ENCODE measurements at places on chromosomes 11 and 22. TPM values are rescaled to one million over a fixed set of nuclear protein-coding genes. Genes with fewer than 3 reads are reported as not detected.

DNA sequence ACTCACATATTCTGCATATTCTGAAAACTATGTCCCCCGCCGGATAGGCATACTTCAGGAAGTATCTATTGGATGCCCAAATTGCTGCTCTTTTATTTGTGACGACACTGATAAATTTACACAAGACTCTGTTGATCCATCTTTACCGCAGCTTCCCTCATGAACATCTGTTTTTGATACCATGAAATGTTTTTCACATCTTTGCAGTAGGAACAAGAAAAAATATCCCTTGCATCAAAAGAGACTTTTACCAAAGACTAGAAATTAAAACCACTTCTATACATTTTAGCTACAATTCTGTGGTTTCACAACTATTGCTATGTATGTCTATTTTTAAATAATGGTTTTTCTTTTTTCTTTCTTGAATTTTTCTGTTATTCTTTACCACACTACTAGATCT, 15.3 kb downstream of the POU2AF2 start:
- DNase-seq, result no peak

Gene CARD16
- 1.6 TPM for total RNA-seq

DNA sequence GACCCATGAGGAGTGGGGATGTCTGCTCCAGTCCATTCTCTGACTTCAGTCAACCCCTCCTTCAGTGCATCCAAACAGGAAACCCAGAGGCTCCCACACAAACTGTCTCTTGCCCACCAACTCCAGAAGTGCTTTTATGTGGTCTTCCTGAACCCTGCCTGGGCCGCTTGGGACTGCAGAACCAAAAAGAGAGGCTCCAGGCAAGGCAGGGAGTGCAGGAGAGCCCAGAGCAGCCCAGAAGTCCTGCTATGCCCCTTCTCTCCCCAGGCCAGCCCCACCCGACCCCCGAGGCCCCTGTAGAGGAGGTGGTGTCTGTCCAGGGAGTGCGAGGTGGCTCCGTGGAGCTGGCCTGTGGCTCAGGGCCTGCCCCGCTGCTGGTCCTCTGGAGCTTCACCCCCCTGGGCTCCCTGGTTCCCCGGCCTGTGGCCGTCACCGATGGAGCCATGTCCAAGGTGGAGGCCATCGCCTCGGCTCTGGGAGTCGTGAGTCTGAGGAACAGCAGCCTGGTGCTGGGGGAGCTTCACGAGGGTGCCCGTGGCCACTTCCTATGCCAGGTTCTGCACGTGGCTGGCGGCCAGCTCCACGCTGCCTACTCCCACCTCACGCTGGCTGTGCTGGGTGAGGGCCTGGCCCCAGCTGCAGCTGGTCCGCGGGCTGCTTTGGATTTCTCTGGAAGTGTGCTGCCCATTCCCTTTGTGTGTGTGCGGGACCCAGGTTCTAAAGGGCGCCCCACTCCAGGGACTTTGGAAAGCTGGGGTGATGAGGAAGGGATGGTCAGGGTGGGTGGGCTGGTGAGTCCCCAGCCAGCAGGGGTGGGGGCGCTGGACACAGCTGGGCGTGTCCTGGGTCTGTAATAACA, 1.8 kb downstream of the VSIG10L2 start:
- DNase-seq, result peak; percentile 52

Gene GGTLC3
- not detected for total RNA-seq

GRCh38 chr11:114821621-114822412, 143.5 kb downstream of the NXPE2 start:
- no peak for DNase-seq

Gene GGT5
- total RNA-seq, result 58.7 TPM

Gene DDIAS
- 0.55 TPM for total RNA-seq

DNA sequence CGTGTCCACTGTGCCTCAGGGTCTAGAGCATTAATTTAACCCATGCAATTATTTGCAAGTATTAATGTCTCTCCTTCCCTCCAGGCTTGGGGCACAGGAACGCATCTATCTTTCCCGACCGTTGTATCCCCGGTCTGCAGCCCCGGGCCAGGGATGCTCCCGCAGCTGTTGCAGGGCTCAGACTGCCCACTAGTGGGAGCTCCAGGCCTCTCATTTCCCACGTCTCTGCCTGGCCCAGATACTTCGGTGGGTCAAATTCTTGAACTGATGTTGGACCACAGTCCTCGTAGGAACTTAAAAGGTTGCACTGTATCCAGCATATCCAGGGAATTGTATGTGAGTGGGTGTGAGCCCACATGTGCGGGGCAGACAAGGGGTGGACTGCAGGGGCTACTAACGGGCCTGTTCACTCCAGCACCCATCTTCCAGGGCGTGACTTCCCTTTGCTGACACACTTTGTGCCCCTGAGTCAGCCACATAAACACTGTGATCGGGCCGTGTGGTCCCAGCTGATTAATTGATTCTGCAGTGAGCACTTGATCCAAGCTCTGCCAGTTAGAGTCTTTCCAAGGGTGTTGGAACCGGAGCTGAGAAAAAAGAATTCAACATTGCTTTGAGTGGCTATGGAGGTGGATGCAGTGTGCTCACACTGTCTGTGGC, 451.3 kb downstream of the TBC1D22A start:
- DNase-seq, result no peak

DNA sequence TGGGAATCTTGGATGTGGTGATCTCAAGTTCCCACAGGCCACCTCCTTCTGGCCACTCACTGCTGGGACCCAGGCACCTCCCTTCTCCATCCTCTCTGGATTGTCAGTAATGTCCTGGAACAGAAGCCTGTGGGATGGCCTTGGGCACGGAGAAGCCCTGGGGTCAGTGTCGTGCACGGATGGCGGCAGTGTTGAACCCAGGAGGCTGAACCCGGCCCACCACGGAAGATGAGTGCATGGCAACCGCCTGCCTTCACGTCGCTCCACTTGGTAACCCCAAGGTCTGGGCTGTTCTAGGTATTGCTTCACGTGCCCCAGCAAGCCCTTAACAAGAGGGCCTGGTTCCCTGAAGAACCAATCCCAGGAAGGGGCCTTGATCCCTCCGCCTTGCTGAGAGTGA, 7.1 kb downstream of the THYN1 start:
- DNase-seq, result no peak

Gene EFCAB6
- total RNA-seq, result 1.5 TPM

DNA sequence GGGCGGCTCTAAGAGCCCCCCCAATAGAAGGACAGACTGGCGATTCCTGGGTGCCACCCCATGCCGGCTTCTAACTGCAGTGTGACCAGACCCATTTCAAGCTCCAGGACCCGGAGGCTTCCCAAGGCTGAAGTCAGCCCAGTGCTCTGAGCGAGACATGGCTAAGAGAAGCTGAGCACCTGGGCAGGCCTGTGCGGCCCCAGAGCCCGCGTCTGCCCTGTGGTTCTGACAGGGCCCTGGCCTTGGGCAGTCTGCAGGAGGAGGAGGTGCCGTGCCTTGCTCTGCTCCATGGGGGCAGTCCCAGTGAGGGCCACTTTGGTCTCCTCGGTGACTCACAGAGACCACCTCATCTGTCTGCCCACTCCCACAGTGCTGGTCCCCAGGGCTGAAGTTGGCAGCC, 1314.2 kb downstream of the BRD1 start:
- no peak for DNase-seq

- no peak for DNase-seq
These were observed 16.0 kb downstream of the CALCA start for GRCh38 chr11:14956111-14956510.

GRCh38 chr11:90134478-90135003, at the start of gene NAALAD2:
Gene NAALAD2, plus strand, starts transcription at chr11:90134663. Its CDS starts 96 bp downstream, at chr11:90134759.
- DNase-seq, result peak; percentile 65

GRCh38 chr11:119828819-119829218, 99.8 kb upstream of the NECTIN1 start:
- DNase-seq, result no peak

DNA sequence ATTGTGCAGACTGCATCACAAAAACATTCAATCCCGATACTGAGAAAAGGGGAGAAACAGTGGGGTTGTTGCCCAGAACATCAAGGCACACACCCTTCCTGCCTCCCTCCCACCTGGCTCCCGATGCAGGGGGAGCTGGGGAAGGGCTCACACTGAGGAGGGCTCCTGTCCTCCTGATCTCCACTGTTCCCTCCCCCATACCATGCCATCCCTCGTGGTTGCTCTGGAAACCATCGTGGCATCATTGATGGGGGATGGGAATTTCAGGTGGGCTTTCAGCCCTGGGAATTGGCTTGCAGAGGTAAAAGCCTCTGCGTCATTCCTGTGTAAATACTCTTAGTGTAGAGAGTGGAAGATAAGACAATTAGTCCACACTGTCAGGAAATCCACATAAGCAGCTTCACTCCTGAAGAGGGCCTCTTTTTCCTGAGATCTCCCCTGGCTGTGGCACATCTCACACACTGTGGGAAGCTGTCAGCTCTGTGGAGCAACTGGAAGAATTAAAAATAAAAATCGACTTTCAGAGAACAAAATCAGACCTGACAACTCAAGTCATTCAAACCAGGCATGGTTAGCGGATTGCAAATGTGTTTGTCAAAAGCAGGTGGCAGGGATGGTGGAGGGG, 176.0 kb downstream of the CHST1 start:
- DNase-seq, result no peak

Gene PNPLA5
- total RNA-seq, result not detected

GRCh38 chr11:6693342-6694228, 10.4 kb upstream of the MRPL17 start:
- DNase-seq, result peak; percentile 87

Gene CHRNA10
- total RNA-seq, result not detected

Gene FBXO3
- 47.9 TPM for total RNA-seq

GRCh38 chr22:35051013-35051535, 14.9 kb upstream of the ISX start:
- no peak for DNase-seq

Gene OR52A1
- total RNA-seq, result not detected

DNA sequence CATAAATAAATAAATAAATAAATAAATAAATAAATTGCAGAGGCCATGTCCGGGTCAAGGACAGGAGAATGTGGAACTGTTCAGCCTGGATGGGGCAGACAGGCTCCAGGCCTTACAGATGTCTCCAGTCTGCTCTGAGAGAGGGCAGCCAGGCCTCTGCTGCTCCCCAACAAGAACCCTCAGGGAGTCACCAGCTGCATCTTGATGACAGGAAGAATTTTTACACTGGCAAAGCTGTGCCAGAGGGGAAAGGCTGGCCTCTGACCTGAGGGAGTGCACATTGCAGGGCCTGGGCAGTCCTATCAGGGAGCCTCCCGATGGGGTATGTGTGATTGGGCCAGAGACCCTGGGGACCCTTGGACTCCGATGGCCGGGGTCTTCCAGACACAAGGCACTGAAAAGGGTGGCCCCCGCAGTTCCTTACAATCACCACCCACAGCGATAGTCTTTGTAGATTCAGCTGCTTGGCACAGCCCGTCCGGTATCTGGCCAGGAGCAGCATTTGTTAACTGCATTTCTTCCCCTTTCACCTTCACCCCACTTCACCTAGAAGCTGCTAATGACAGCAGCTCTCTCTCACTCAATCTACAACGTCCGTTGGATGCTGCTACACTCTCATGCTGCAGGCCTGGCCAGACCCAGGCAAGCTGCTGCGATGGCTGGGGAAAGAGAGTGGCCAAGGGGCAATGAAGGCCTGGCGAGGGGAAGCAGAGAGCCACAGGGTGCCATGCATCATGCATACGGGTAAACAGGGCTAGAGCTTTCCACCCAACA, 8.1 kb downstream of the MOGAT2 start:
- DNase-seq, result no peak

DNA sequence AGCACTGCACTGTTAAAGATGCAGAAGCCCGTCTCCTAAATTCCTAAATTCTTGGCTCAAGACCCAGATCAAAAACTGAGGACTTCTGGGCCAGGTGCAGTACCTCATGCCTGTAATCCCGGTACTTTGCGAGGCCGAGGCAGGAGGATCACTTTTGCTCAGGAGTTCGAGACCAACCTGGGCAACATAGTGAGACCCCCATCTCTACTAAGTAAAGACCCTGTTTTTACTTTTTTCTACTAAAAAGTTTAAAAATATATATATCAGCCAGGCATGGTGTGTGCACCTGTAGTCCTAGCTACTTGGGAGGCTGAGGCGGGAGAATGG, 29.7 kb downstream of the PDGFB start:
- DNase-seq, result no peak

DNA sequence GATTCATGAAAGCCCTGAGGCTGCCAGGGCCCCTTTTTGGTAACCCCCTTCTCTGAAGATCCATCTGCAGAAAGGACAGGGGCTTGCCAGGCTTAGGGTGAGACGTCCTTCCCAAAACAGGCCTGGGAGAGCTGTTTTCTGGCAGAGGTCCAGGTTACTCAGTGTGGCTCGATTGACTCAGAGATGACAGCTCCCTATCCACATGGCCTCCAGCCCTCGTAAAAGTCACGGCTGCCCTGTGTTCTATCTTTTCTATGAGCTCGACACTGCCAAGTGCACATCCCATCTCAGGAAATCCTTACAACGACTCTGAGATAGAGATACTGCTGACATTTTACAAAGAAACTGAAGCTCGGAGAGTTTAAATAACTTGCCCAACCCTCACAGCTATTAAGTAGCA, 20.4 kb downstream of the ADAMTS8 start:
- peak; percentile 84 for DNase-seq

DNA sequence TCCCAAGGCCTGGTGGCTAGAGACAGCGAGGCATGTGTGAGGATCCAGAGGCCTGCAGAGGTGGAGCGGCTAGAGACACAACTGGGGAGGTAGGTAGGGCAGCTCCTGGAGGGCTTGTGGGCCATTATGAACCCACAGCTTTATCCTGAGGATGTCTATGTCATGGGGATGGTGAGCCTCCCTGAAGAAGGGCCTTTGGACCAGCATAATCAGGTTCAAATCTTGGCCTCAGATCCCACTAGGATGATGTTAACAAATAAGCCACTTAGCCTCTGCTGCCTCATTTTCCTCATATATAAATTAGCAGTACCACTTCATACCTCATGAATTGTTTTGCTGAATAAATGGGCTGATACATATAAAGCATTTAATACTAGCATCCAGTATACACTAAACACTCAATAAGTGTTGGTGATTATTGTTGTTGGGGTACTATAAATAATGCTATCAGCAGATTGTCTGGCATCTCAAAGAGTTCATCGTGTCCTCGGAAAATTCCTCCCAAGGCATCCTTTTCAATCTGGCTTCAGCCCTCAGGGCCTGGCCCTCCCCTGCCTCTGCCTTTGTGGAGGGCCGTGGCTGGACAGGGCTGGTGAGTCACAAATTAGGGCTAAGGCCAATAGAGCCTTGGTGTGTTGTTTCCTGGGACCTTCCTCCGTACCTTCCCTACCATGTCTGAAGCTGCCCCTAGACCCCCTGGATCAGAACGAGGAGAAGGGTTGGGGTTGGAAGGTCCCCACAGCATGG, 30.9 kb upstream of the LRRC32 start:
- no peak for DNase-seq

DNA sequence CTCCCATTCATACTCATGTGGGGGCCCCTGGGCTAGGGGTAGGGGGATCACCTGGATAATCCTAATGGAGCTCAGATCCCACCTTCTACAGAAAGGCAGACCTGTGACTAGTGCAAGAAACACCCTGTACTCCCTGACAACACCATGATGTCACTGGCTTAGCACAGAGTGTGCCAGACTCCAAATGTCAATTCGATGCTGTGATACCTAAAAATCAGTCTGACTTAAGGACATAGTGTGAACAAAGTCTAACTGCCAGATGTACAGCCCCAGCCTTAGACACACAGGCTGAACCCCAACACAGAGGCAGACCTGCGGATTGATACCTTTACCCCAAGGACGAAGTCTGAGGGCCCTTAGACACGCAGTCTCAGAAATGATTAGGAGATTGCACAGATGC, 8.5 kb downstream of the ABCC8 start:
- DNase-seq, result no peak

Gene MYO7A
- total RNA-seq, result 1.4 TPM
